ENCODE measurements at places on chromosomes 7 and 10. TPM values are rescaled to one million over a fixed set of nuclear protein-coding genes. Genes with fewer than 3 reads are reported as not detected.

GRCh38 chr10:104577861-104578521, 63.1 kb upstream of the SORCS3 start:
- no peak for DNase-seq

DNA sequence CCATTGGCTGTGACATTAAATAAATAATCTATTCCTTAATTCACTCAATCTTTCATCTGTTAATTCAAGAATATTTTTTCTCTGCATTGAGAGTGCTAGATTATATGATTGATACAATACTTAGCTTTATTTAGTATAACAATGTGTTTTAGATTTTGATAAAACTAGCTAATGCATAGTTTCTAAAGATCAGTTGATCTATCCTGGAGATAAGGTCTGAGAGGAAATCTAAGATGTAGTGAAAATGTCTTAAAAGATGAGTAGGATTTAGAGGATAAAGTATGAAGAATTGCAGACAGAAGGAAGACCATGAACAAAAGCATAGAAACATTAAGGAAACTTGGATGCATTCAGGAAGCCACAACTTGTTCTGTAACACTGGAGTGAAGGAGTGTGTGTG, 110.3 kb downstream of the ETV1 start:
- no peak for DNase-seq

GRCh38 chr10:104323085-104323484, 15.2 kb downstream of the ITPRIP start:
- no peak for DNase-seq

- no peak for DNase-seq
Observed at GRCh38 chr10:130190737-130191115, 54.5 kb downstream of the GLRX3 start.

- DNase-seq = no peak
Observed at GRCh38 chr7:119931230-119931824, 341.6 kb upstream of the KCND2 start.

DNA sequence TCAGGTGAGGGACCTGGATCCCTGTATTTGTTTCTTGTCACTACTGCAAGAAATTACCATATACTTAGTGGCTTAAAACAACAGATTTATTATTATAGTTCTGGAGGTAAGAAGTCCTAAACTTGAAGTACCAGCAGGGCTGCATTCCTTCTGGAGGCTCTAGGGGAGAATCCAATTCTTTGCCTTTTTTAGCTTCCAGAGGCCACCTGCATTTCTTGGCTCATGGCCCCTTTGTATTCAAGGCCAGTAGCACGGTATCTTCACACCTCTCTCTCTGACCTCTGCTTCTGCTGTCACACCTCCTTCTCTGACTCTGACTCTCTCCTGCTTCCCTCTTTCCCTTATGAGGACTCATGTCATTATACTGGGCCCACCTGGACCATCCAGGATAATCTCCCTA, 2.2 kb upstream of the LHPP start:
- no peak for DNase-seq

- peak; percentile 52 for DNase-seq
Observed at GRCh38 chr10:7756360-7756992, 31.3 kb downstream of the KIN start.

DNA sequence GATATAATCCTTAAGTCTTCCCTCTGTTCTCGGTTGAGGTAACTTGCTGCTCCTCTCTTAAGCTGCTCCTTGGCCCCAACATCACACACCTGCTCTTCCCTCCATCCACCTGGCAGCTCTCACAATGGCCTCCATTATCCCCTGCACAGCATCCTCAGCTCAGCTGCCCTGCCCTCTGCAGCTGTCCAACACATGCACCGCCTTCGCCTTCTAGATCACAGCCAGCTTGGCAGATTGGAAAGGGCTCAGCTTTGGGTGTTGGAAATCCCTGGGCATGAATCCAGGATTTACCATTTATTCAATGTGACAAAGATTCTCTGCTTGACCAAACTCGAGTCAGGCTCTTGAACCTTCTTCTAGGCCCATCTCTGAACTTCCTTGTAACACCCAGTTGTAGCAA, 20.6 kb downstream of the RGR start:
- no peak for DNase-seq

DNA sequence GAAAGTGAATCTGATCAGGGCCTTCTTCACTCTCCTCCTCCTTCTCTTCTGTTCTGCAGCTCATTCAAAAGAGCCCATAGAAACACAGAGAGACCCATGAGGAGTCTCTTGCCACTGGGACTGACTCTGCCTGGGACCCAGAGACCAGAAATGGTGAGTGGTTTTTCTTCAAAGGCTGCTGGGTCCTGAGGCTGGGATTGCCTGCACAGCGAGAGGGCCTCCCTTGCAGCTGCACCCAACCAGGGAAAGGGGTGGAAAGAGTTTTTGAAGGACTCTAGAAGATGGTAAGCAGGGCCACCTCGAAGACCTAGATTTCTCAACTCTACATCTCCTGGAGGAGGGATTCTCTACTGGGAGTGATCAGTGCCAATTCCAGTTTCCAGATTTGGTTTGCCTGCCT, 15.5 kb upstream of the HOXA13 start:
- DNase-seq = no peak

DNA sequence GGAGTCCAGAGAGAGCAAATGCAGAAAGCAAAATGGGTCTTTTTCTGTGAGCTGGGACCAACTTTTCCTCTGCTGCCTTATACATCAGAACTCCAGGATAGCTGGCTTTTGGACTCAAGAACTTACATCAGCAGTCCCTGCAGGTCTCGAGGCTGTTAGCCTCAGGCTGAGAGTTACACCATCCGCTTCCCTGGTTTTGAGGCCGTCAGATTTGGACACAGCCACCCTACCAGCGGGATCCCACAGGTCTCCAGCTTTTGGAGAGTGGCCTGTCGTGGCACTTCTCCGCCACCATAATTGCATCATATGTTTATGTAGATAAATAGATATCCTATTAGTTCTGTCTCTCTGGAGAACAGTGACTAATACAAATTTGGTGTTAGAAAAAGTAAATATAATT, 64.2 kb downstream of the TRIL start:
- no peak for DNase-seq

GRCh38 chr7:22543169-22543568, 43.2 kb upstream of the STEAP1B start:
- no peak for DNase-seq

- DNase-seq = no peak
Observed at GRCh38 chr7:54814401-54814800, 55.4 kb upstream of the SEC61G start.

- DNase-seq = peak; percentile 44
Observed at GRCh38 chr10:51759896-51760534, 60.6 kb upstream of the CSTF2T start.

DNA sequence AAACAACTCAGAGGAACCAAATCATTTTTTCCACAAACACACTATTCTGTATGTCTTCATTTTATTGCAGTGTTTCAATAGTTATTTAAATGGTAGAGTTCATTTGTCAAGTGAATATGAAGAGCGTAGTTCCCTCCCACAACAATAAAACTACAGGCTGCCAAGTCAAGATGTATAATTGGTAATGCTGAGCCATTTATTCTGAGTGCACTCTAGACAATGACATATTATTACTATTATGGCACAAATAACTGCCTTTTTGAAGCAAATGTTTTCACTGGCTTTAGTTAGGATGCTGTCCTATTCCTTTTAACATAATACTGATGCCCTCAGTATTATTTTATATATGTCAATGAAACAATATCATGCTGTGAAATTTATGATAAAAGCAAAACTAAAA, 102.7 kb upstream of the PCDH15 start:
- no peak for DNase-seq

DNA sequence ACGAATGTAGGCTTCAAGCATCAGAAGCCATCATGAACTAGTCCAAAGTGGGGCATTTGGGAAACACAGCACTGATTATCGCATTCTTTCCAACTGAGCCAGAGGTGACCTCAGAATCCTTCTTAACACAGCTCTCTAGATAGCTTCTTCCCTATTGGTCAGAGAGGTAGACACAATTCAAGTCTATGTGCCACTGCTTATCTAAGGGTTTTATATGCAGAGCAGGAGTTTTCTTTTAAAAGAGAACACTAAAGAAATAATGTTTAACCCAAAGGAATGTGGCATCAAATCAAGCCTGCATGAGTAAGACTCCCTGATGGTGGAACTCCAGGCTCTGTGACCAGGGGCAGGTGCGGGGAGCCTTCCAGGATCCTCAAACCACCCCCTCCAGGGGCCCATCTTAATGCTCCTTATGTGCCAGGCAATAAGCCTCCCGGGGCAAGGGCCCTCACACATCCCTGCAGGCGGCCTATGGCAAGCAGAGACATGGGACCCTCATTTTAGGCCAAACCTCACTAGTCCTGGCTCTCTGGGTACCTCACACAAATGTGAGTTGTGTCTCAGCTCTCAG, 13.8 kb downstream of the HSPA12A start:
- no peak for DNase-seq

GRCh38 chr10:122435212-122435827, 19.1 kb upstream of the ARMS2 start:
- peak; percentile 64 for DNase-seq

DNA sequence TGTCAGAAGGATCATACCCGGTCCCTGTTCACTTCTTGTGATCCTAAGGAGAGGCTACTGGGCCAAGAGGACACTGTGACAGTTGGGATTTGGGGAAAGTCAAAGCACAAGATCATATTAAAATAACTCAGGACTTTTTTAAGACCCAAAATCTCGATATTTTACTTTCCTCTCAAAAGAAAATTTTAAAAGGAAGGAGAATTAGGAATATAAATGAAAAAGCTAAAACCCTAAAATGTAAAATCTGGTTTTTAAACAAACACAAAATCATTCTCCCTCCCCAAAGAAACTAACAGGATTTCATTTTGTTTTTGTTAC, 36.4 kb downstream of the ALOX5 start:
- DNase-seq = no peak

GRCh38 chr7:25636871-25637283, 408.6 kb upstream of the NPVF start:
- no peak for DNase-seq

DNA sequence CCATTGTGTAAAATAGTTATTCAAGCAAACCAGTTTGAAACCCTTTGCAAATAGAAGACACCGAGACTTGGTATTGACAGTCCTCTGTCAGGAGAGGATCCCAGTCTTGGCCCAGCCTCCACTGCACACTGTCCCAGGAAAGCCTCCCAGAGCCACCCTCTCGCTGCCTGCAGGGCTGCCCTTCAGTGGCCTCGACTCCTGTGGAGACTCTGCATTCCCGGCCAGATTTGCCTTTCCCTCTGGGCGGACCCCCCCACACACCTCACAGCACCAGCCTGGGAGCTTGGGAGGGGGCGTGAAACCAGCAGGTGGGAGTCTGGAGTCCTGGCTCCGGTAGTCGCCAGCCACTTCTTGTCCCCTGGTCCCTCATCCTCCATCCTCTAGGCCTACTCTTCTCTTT, 48.7 kb downstream of the GRK5 start:
- DNase-seq = no peak

- no peak for DNase-seq
Observed at GRCh38 chr10:103545366-103545765, 51.9 kb downstream of the NEURL1 start.

GRCh38 chr10:27568196-27569175, 64.4 kb downstream of the RAB18 start:
- DNase-seq = no peak

GRCh38 chr7:99794585-99795502, 10.9 kb upstream of the CYP3A4 start:
- no peak for DNase-seq

DNA sequence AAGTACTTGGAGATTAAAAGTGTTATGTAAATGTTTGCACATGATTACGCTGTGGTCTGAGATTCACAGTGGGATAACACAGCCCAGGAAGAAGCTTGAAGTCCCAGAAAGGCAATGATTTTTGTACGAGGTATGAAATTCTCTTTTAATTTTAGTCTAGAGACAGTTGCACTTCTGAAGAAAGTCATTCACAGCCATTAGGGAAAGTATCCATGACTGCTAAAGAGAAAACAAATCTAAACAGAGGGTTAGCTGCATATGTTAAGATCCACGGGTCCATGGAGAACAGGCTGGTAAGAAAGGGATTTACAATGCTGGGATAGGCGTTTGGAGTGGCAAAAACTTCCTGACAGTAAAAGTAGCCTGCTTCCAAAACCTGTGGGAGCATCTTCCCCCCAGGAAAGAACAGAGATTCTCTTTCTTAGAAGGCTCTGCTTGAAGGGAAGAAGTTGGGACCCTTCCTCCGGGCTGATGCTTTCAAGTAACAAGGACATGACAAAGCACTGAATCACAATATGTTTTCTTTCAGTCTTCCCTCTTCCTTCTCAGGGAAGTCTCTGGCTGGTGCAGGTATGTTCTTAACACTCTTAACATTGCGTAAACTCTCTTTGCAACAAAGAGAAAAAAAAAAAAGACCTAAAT, 220.8 kb upstream of the CELF2 start:
- peak; percentile 69 for DNase-seq

DNA sequence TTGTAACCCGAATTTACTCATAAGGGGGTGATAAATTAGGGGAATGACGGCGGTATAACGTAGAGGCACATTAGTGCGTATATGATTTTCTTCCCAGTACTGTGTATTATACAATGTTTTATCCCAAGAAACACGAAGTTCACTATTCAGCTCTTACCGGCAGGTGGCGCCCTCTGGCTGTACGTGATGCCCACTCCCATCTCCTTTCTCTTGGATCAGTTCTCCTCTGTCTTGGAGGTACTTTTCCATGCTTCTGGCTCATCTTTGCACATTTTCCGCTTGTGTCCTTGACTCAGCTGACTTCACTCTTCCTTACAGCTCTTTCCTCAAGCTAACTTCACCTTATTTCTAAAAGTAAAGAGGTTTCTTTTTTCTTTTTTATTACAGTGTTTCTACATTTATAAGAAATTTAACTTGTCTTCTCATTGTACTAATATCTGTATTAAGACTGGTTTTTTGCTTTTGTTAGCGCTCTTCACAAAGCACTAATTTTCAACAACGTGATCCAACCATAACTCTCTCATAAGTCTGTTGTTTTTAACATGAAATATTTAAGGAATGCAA, 21.3 kb downstream of the TMEM176B start:
- peak; percentile 80 for DNase-seq

DNA sequence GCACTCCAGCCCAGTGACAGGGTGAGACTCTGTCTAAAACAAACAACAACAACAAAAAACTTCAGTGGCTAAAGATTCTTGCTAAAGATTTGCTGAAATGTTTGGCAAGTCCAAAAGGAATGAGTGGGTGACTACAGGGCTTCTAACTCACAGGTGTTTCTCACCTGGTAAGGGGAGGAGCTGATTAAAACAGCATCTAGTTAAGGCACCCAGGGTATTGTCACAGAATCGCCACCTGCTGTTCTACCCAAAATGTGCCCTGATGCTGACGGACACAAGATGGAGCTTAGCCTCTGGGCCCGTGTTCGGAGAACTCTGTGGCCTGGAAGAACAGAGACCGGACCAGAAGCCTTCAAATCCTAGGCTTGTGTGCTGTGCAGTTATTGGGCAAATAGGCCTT, 336.0 kb upstream of the GALNT17 start:
- DNase-seq = no peak

POM121C gene
- total RNA-seq = 50.3 TPM

GSTO1 gene
- 211 TPM for total RNA-seq

ATOH7 gene
- not detected for total RNA-seq

CCDC172 gene
- total RNA-seq = not detected

CCDC3 gene
- total RNA-seq = 1.2 TPM

SFTPA1 gene
- total RNA-seq = not detected

KCP gene
- not detected for total RNA-seq

LAMB1 gene
- 703 TPM for total RNA-seq

TRIM56 gene
- 21.8 TPM for total RNA-seq

MRPS24 gene
- 105 TPM for total RNA-seq

CUTC gene
- 20.4 TPM for total RNA-seq

CFAP70 gene
- total RNA-seq = 0.27 TPM

SUN3 gene
- not detected for total RNA-seq

CARD11 gene
- 41.8 TPM for total RNA-seq

ECHDC3 gene
- 3.7 TPM for total RNA-seq

Data from endothelial cell of umbilical vein (primary cell).